ENCODE measurements at places on chromosomes 6 and 20.

DNA sequence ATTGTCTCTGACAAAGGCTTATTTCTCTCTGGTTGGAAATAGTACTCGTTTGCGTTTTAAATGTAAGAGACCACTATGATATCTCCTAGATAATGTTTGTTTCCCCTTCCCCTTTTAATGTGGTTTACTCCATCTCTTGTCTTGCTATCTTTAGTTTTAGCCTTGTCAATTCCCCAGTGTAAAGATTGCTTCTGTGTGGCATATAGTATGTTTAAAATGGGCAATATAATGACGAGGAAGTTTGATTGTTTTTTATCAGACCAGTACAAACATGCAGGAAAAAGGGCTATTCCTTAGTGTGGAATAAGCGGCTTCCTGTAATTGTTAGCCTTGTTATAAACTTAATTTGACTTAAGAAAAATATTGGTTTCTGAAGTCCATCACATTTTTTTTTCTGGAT lies 3.1 kb downstream of the QKI start:
- DNase-seq: no peak

DNA sequence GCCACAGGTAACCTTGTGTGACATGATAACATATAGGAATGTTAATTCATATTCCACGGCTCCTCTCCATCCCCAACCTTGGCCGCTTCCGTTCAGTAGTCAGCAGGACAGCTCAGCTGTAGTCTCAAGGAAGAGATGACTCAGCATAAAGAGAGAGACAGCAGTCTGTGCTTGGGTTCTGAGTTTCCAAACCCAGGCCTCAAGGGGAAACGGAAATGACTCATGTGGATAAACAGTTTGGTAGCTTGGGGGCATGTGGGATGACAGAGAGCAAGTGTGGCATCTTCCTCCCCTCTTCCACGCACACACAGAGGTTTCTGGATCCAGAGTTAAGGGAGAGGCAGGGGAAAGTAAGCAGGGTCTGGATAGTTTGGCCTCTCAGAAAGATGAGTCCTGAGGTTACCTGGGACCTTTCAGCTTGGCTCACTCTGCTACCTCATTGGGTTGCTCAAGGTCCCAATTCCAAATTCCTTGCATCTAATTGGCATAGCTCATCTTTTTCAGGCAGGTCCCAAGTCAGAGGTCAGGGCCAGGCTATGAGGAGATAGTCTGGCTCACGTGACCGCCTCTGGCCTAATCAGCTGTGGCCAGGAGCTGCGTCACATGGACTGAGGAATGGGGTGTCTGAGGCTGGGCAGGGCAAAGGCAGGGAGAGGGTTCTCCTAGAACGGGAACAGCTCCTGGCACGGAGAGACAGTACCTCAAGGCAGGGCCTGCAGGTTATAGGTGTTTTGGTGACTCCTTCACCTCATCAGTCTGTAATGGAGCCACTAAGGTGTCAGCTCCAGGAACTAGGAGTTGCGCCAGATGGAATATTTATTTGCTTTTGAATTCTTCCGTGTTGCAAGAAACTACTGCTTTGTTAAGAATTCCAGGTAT lies 36.5 kb upstream of the MLN start:
- DNase-seq: peak; percentile 92

- no peak for DNase-seq
Observed at GRCh38 chr20:58558486-58559367, 43.5 kb upstream of the APCDD1L start.

- no peak for DNase-seq
Observed at GRCh38 chr6:16067568-16067967, 61.3 kb upstream of the MYLIP start.

DNA sequence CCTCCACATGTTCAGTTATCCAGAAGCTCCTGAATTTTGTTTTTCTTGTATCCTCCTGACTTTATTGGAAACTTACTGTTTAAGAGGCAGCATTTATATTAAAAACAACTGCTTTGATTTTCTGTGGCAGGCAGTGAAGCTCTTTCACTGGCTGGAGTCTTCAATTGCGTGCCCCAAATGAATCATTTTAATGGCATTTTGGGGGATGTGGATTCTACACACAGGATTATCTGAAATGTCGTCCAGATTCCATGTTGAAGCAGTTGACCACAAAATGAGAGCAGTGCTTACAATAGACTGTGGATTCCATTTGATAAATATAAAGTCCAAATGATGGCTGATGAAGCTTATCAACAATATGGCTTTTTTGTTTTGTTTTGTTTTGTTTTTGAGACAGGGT lies 41.0 kb upstream of the HIVEP1 start:
- DNase-seq: peak; percentile 95

GRCh38 chr6:157763129-157763903 lies 59.7 kb upstream of the SNX9 start:
- peak; percentile 40 for DNase-seq

DNA sequence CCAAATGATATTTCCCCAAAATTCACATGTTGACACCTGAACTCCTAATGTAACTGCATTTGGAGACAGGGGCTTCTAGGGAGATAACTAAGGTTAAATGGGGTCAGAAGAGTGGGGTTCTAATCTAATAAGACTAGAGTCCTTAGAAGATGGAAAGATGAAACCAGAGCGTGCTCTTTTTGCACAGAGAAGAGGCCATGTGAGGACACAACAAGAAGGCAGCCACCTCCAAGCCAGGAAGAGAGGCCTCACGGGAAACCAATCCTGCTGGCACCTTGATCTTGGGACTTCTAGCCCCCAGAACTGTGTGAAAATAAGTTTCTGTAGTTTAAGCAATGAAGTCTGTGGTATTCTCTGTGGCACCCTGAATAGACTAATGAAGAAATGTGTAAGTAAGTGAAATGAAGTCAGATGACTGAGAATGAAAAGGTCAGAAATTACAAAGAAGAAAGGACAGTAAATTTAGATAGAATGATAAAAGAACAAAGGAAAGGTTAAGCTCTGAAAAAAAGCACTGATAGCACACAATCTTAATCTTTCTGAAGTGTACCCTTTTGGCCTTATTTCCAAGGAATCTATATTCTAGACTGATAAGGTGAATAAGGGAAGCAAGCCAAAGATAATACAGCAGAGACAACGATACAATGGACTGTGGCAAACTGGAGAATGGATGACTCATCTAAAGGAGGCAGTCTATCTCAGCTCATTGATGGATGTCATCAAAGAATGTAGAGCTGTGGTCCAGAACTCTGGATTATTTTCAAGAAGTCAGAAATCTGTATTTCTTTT lies 110.4 kb downstream of the MYB start:
- DNase-seq: no peak

- no peak for DNase-seq
Observed at GRCh38 chr6:142853244-142854180, 91.5 kb downstream of the HIVEP2 start.

- DNase-seq: no peak
Observed at GRCh38 chr20:53444401-53445149, 149.1 kb downstream of the ZNF217 start.

Measured in fibroblast of skin of left quadriceps (primary cell).